H54 (cell line): ENCODE measurements at places on chromosomes 1 and 21.

- no peak for DNase-seq
Observed at GRCh38 chr1:24481843-24482610, 20.6 kb upstream of the RCAN3 start.

- no peak for DNase-seq
Observed at GRCh38 chr1:248696774-248697173, 5.8 kb downstream of the OR14I1 start.

GRCh38 chr1:19391596-19391981 is 79.5 kb downstream of the SLC66A1 start:
- no peak for DNase-seq

GRCh38 chr1:35524106-35524505 is 33.1 kb downstream of the KIAA0319L start:
- no peak for DNase-seq

DNA sequence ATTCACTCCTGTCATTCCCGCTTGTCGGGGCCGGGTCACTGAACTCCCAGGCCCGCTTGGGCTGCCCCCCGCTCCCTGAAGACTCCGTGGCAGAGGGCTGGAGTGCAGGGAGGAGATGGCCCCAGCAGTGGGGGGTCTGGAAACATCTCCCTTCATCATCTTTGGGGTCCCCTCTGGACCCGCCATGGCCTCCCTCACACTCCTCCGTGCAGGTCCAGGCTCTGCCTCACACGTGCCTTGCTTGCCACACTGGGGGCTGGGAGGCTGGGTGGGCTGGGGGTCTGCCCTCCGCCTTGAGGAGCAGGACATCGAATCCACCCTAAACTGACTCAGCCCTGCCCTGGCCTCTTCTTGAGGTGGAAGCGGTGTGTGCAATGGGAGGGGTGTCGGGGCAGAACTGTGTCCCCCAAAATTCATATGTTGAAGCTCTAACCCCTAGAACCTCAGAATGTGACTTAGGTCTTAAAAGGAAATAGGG is 35.2 kb downstream of the POFUT2 start:
- DNase-seq, result no peak

DNA sequence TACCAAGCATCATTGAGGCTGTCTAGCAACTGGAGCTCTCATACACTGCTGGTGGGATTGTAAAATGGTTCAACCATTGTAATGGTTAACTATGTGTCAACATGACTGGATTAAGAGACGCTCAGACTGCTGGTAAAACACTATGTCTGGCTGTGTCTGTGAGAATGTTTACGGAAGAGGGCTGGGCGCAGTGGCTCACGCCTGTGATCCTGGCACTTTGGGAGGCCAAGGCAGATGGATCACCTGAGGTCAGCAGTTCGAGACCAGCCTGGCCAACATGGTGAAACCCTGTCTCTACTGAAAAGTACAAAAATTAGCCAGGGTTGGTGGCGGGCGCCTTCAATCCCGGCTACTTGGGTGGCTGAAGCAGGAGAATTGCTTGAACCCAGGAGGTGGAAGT is 4.8 kb upstream of the FCRLA start:
- no peak for DNase-seq

- DNase-seq, result no peak
Observed at GRCh38 chr1:58621391-58621790, 44.3 kb upstream of the TACSTD2 start.

DNA sequence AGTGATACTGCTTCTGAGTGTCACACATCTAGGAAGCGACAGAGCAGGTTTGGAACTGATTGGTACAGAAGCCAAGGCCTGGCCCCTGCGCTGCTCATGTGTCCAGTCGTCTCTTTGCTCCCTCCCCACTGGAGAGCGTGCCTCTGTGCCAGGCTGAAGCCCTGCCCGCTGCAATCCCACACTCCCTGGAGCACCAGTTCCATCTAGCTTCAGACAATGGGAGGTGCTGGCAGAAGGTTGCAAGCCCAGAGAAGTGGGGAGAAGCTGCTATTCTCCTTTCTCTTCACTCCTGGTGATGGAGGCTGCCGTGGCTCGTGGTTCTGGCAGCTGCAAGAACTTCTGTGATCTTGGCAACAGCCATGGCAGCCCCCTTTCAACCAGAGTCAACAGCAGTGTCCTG is 250.9 kb downstream of the MATN1 start:
- no peak for DNase-seq

GRCh38 chr1:34426325-34426896 is 249.7 kb downstream of the C1orf94 start:
- no peak for DNase-seq

DNA sequence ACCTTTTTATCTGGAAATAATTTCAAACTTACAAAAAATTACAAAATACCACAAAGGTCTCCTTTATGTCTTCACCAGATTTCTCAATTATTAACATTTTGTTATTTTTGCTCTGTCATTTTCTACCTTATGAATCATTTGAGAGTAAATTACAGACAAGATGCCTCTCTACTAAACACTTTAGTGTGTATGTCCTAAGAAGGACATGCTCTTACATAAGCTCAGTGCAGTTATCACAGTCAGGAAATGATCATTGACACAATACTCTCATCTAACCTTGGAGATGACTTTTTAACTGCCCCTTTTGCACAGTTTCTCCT is 378.9 kb upstream of the RUNX1 start:
- DNase-seq, result no peak
